ENCODE measurements at places on chromosomes 1 and 21.

- DNase-seq, result no peak
Observed at GRCh38 chr1:24491577-24492360, 10.9 kb upstream of the RCAN3 start.

DNA sequence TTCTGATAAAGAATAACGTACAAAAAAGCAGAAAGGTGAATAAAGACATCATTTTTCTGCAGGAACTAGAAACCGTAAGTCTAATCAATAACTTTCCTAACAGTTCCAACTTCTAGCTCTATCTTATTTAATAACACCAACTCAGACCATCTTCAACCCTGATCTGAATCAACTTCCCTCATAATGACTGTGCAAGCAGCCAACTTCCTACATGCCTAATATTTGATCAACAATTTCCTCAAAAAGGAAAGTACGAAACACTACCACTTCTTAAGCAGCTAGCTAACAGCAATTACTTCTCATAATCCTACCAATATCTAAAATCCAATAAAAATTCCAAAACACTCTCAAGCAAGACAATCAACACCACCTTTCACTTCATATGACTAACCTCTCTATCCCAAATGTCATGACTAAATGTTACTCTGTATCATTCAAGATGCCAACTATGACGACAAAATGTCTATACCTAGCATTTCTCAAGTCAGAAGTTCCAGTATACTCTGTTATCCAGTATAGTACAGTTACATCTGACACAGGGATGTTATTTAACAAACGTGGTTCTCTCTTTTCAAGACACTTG is 1.7 kb downstream of the COP1 start:
- no peak for DNase-seq

GRCh38 chr1:115301438-115302020 is 36.5 kb downstream of the NGF start:
- no peak for DNase-seq

DNA sequence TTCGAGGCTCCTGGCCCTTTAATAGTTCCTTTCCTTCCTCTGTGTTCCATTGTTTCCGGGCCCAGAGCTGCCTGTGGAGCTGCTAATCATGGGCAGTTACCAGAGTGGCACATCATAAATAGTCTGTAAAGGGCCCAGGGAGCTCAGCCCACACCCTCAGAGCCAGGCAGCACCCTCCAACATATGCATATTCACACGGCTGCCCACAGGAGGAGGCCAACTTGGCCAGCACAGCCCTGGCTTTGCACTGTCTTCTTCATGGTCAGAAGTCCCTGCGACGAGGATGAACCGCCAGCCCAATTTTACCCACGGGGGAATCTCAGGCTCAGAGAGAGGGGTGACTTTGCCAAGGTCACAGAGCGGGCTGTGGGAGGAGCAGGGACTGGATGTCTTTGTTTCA is 172.5 kb downstream of the TRABD2B start:
- DNase-seq, result no peak

DNA sequence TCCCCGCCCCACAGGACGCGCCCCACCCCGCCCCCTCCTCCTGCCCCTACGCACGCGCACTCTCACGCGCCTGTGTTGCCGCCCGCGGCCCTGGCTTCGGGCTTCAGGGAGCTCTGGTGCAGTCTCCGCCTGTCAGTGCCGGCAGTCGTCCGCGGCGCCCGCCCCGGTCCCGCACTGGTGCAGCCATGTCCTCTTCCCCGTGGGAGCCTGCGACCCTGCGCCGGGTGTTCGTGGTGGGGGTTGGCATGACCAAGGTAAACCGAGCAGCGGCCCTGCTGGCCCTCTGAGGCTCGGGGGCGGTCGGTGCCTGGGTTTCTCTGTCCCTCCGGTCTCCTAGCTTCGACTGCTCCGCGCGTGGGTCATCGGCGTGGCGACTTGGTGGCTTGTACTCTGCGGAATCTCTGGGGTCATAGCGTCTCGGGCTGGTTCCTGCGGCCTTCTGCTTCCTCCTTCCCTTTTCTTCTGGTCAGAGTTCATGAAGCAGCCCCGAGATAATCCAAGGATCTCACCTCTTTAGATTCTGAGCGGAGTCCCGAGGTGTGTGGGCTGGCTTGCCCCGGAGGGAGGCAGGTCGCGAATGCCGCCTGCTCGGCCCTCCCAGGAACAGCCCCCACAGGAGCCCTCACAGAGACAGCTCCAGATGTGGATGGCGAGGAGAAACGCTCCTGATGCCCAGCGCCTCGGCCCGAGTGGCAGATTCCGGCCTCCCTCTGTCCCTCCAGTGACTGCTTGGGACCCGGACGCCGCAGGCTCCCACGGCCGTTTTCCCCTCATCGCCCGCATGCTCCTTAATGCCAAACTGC is at the start of gene SCP2:
SCP2 (plus strand) TSS at position 65 of the 803 bp plus-strand sequence; CDS start at position 186, 121 bp downstream.
- DNase-seq, result no peak

DNA sequence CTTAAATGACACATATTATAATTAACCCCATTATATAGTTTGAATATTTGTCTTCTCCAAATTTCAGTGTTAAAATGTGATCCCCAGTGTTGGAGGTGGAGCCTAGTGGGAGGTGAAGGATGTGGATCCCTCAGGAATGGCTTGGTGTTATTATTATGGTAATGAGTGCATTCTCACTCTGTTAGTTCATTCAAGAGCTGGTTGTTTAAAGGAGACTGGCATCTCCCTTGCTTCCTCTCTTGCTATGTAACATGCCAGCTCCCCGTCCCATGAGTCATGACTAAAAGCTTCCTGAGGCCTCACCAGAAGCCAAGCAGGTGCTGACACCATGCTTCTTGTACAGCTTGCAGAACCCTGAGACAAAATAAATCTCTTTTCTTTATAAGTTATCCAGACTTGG is 1612.7 kb downstream of the AMY1C start:
- no peak for DNase-seq

- no peak for DNase-seq
Observed at GRCh38 chr1:78887458-78887857, 119.1 kb downstream of the ADGRL4 start.

DNA sequence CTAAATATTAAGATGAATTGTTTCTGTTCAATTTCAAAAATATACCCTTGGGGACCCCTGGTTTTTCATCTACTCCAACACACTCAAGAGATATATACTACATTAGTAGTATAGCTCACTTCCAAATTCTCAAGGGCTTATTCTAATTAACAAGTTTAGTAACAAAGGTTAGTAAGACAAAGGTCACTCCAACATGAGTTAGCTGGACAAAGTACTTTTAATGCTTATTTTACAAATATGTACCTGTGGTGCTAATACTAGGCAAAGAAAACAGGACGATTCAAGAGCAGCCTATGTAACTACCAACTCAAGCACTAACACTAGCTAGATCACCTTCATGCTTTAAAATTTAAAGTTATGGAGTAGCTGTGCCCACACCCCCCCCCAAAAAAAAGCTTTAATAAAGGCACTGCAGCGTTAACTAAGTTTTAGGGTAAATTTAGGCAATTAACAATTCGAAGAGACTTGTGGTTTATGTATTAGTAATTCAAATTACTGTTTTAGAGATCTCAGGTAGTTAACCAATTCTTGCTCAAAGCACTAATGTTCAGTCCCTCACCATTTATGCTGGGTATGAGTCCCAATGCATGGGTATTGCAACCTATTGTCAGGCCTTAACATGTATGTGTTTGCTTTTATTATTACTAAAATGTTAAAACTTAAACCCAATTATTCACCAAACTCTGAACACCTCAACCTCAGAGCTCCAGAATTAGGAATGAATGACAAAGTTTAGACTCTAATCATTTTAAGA is 14.1 kb downstream of the HNRNPU start:
- no peak for DNase-seq

DNA sequence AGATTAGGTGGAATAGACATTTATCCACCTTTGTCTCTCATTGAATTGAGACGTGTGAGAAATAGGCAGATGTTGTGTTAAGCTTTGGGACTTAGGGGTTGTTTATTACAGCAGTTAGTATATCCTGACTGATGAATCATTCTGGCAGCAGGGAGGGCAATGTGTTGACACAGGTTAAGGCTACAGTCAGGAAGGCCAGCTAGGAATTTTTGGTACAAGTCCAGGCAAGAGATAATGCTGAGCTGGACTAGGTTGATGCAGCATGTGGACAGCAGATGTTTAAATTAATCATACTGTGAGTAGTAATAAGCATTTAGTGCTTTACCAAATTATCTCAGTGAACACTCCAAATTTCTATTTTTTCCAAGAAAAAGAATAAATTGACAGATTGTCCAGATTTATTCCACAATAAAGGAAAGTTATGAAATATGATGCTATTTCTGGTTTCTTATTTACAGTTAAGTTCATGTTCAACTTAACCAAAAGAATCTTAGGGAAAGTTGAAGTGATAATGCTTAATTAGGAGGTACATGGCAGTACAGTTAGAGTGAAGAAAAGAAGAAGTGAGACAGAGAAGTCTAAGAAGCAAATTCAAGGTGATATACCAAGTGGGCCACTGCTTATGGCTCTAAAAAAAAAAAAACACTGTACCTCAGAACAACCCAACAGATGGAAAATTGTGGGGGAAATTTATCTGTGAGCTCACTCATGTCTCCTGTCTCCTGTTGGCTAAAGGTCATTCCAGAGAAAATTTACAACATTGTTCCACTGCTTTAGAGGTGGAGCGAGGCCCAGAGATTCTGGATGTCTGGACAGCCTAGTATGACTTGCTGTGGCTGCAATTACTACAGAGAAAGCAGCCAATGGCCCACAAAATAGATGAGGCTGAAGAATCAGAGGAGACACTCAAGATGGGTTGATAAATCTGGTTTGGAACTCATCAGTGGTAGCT is 102.7 kb upstream of the C21orf91 start:
- DNase-seq, result no peak
